Prostate gland (tissue), 2 donors: ENCODE measurements at places on chromosomes 2 and 18. TPM values are rescaled to one million over a fixed set of nuclear protein-coding genes. Genes with fewer than 3 reads are reported as not detected.

Gene CAVIN2
- total RNA-seq: 27.1 TPM

DNA sequence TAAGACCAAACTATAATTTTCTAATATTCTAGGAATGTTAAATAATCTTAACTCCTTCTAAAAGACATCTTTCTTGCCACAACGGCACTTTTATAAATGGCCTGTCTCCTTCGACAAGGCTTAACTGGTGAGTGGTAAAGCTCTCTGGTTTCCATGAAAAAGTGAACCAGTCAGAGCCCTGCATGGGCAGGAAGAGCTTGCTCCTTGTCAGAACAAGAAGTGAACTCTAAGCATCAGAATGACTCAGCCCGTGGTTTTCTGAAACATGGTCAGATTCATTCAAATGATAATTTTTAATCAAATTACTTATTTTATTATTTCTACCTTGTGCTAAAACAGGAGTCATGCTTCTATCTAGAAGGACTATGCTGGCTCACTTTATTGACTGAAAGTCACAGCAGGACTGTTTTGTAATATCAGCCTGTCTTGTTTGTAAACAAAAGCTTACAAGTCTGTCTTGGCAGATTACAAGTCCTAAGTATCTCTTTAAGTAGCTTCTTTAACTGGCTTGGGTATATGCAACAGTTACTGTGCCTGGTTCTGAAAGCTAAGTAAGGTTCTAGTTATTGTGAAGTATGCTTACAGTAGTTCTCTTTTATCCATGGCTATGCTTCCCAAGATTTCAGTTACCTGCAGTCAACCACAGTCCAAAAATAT, 245.4 kb downstream of the NAPG start:
- DNase-seq: no peak

GRCh38 chr2:20496076-20496872, 49.4 kb downstream of the RHOB start:
- peak; percentile 27 for DNase-seq

- DNase-seq: no peak
Measured at GRCh38 chr2:55418512-55419232, 984 bp downstream of the CCDC88A start.

Gene POTEC
- total RNA-seq: not detected

- peak; percentile 41 for DNase-seq
Measured at GRCh38 chr2:231482806-231483391, 18.6 kb upstream of the NCL start.

DNA sequence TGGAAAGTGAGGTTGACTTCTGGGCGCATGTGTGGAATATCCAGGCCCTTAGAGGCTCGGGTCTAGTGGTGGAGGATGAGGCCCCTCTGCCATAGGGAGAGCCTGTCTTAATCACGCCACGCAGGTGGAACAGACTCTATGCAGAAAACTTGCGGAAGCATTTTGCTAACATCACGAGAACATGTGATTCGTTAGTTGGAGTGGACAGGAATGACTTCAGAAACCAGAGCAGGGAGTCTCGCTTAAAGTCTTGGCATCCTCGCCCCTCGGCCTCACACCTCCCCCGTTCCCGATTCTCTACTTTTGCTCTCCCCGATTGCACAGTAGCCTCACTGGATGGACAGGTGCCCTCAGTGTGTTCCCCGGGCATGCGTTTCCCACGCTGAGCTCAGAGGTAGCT, 333.4 kb downstream of the GBX2 start:
- DNase-seq: no peak

DNA sequence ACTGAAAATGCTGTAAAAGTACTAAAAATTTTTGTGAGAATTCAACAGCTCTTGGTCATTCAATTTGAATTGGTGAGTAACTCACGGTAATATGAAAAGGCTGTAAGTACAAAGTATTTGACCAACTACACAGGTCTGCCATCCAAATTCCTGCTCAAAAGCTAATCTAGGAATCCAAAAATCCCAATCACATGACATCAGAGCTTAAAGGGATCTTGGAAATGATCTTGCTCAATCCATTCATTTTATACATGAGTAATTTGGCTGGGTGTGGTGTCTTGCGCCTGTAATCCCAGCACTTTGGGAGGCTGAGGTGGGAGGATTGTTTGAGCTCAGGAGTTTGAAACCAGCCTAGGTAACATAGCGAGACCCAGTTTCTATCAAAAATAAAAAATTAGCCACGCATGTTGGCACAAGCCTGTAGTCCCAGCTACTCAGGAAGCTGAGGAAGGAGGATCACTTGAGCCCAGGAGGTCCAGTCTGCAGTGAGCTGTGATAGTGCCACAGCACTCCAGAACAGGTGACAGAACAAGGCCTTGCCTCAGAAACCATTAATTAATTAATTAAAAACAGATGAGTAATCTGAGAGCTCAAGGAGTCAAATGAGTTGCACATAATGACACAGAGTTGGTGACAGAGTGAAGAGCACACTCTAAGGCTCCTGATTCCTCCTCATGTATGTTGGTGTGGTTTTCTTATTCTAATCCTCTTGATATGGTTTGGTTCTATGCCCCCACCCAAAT, 19.8 kb downstream of the SPIRE1 start:
- no peak for DNase-seq

DNA sequence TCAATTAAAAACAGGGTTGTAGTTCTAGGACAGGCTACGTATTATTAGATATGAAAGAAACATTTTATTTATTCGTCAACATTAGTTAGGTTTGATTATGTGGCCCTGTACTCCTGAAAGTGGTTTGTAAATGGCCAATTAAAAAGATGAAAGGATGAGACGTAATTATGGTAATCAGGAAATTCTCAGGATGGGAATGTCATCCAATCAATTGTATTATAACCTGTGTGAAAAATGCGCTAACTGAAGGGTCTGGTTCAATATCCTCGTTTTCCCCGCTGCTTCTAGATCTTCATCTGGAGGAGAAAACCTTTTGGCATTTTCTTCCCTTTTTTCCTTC, 5.6 kb upstream of the C18orf32 start:
- DNase-seq: no peak

DNA sequence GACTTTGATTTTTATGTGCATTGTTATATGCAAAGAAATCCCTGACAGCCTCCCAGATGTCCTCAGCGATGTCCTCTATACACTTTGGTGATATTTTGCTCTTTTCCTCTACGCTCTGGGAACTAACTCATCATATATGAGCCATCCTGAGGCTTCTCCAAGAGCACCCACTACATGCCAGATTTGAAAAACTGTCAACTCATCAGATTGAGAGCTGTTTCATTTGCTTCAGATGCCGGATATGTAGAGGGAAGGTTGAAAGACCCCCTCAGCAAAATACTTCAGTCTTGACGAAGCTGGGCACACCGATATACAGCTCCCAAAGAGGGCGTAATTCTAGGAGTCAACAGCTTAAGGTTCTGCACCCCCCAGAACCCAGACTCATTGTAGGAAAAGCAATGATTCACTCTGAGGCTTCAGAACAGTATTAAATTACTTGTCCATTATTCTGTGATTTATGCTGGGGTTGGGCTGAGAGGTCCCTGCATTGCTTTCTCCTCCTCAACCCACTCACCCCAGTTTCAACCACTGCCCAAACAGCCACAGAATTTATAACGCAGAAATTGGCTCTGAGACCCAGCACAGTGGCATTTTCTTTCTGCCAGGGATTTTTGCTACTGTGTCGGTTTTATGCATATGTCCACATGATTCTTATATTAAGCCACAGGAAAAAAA, 341.8 kb downstream of the ALK start:
- DNase-seq: no peak

GRCh38 chr18:35071819-35072247, 30.6 kb downstream of the MAPRE2 start:
- DNase-seq: no peak

- DNase-seq: no peak
Measured at GRCh38 chr2:133836691-133837345, 268.6 kb upstream of the NCKAP5 start.

DNA sequence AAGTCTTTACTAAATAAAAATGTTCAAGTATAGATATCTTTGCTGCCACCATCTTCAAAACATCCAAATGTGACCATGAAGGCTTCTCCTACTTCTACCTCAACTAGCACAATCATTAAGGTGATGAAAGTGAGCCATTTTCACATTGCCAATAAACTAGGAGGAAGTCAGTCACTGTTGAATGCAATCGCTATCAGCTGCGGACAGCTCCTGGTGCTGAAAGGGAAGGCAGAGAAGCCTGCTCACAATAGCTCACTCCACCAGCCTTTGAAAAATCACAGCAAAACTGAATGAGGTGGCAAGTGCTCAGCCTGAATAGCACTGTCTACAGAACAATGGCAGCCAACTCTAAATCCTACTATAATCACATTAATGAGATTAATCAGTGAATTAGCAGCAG, 2.2 kb downstream of the MYT1L start:
- no peak for DNase-seq

DNA sequence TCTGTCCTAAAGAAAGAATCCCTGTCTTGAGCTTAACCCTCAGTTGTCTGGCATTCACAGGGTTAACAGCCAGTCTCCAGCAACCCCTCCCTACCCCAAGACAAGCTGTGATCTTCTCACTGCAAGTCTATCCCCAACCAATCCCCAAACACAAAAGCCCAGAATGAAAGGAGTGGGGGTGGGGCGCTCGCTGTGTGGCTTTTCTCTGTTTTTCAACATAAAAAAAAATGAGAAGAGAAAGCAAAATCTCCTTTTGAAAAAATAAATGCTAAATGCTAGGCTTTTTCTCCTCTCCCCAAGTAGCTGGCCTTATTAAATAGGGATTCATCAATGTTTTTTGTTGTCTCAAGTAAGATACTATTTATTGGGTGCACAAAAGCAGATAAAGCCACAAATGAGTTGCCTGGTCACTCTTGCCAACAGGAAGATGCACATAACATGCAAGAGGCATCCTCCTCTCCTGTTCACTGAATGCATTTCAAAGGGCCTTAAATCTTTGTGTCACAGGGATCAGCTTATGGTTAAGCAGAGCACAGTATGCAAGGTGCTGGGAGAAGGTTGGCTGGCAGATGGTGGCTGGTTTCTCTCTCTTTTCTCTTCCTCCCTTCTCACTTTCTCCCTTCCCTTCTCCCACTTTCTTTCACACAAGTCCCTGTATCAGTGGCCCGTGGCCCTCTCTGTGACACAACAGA, 225.6 kb downstream of the CMPK2 start:
- DNase-seq: no peak

DNA sequence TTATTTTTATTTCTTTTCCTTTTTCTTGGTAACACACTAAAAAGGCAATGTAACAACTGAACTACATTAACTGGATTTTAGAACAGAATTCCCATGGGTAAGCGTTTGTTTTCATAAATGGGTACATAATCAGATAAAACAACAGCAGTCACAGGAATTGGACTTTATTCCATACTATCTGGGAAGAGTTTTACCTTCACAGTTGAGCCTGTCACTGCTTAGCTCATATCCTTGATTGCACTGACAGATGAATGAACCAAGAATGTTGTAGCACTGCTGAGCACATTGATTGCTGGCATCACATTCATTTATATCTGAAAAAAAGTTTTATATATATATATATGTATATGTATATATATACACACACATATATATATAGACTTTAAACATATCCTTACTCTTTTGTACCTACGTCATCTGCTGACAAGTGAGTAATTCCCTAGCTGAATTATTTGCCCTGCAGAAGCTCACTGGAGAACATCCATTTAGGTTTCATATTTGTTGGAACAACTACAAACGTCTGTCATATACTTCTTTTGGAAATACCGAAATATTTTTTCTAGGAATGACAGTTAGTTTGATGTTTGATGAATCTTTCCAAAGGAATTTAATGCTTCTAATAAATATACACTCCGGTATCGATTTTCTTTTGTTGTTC, 47.0 kb downstream of the EFEMP1 start:
- no peak for DNase-seq
